ENCODE measurements at places on chromosomes 4 and X.

- no peak for DNase-seq
Observed at GRCh38 chrX:121876305-121876704, 828.9 kb downstream of the GLUD2 start.

DNA sequence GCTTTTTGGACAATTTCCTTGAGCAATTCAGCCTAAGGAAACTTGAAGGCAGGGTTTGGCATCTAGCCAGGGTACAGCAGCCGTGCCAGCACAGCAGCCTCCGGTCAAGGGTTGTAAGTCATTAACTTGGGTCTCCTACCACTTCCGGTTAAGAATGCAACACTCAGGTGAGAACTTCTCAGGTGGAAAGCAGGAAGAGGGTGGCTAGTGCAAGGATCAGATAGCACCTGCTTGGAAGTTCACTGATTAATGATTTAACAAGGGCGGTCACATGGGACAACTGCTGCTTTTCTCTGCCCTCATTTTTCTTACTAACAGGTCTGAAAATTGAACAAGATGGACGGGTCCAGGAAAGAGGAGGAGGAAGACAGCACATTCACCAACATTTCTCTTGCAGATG lies 30.1 kb upstream of the SCOC start:
- no peak for DNase-seq

DNA sequence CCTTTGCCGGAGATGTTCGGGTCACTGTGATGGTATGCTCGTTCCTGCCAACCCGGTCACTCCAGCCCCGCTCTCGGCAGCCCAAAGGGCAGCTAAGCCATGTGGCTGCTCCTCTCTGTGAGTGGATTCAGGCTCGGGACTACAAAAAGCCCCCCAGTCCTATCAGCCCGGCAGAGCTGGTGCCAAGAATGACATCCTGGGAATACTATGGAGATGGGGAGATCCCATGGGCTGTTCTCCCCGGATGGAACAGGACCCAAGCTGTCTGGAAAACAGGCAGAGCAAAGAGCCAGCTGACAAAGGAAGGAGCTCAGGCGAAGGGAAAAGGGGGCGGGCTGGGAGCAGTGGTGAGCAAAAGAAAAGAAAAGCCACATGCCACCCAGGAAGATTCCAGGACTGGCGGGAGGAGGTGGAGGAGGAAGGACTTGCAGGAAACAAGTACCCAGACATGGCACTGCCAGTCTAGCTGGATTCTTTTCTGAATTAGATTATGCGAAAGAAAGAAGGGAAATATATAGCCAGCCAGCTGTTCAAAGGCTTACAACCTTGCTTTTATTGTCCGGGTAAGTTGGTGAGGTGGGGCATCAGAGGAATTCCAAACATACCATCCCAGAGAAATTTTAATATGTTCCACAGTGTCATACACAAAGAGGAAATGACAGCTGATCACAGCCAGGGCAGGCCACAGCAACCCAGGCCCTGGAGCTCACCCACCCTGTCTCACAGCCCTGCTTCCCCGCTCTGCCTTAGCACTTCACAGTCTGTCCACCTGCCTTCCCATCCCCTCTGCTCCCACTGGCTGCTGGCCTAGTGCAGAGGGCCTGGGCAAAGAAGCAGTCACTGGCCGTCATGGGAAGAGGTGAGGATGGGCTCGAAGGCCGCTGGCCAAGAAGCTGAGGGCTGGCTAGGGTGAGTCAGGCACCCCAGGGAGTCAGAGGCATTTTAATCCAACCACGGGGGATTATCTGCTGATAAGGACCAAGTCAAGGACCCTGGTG lies 3.4 kb downstream of the NDP start:
- no peak for DNase-seq

GRCh38 chrX:7904562-7904961 lies 22.7 kb downstream of the PNPLA4 start:
- no peak for DNase-seq

DNA sequence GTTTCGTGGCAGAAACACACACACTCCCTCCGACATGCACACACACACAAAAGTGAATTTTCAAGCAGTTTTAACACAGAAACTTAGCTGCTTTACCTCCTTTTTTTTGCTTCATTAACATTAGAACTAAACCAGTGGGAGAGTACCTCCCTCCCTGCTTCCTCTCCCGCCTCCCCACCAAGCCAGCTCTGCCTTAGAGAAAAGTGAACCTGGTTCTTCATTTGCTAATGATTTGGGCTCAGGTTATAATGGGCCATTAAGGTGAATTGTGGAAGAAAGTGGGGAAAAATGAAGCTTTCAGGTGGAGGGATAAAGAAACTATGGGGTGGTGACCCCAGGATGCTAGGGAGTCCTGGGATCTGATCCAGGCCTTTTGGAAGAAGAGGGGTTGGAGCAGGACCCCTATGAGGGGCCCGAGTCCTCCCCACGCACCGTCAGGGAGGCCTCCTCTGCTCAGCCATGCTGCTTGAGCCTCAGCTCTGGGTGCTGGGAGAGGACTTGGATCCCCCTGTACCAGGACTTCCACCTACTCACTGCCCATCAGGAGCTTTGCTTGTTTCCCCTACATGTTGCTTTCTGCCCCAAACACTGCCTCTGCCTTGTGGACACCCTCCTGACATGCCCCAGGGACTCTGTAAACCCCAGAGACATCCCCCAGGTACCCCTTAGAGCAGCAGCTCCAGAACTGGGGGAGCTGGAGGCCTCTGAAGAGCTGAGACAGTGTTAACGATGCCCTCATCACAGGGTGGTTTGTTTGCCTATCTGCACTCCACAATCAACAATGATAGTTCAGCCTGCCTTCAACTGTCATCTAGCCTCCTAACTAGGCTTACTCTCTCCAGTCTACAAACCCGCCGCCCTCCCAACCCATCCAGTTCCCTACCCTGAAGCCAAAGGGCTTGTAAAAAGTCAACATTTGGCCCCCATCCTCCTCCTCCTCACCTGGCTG lies 6.5 kb upstream of the JADE1 start:
- DNase-seq: no peak

All from memory B cell (primary cell).